DMS 273 treated with DMSO at 0.1 percent for 48 hours (cell line): ENCODE measurements at places on chromosomes 5 and 9.

GRCh38 chr5:4099386-4099785, 503.8 kb downstream of the IRX1 start:
- DNase-seq, result no peak

- DNase-seq, result no peak
Measured at GRCh38 chr5:163407034-163407655, 30.2 kb upstream of the CCNG1 start.

- DNase-seq, result no peak
Measured at GRCh38 chr9:77876091-77876490, 155.5 kb downstream of the GNAQ start.

- no peak for DNase-seq
Measured at GRCh38 chr5:98460536-98460935, 312.9 kb upstream of the RGMB start.

DNA sequence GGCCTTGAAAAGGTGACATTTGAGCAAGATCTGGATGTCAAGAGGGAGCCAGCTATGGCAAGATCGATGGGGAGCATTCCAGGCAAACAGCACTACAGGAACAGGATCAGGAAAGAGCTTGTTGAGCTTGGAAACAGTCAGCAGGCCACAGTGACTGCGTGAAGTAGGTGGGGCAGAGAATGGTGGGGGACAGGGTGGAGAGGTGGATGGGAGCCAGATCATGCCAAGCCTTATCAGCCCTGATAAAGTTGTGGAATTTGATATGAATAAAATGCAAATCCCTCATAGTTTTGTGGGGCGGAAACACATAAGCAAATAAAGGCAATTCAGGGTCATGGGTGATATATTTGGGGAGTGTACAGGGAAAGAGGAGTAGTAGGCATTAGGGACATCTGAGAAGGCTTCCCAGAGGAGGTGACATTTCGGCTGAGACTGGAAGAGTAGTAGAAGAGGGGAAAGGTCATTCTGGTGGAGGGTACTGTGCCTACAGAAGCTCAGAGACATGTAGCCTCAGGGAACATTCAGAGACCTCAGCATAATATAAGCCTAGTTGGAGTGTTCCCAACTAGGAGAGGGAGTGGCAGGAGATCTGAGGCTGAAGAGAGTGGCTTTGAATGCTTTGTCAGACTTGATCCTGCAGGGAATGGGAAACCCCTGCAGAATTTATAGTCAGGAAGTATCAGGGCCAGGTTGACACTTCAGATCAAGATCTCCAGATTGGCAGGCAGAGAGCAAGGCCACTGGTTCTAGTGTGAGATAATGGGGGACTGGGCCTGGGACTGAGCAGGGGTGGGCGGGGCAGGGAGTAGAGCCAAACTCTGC, 9.7 kb upstream of the CYSTM1 start:
- DNase-seq, result no peak
